Fibroblast of the aortic adventitia (primary cell): ENCODE measurements at places on chromosomes 16 and 17. TPM values are rescaled to one million over a fixed set of nuclear protein-coding genes. Genes with fewer than 3 reads are reported as not detected.

- no peak for DNase-seq
Measured at GRCh38 chr17:35213412-35213940, 19.3 kb upstream of the SLC35G3 start.

- DNase-seq = no peak
Measured at GRCh38 chr16:60214311-60214710, 1480.2 kb upstream of the GOT2 start.

- DNase-seq = no peak
Measured at GRCh38 chr17:82029990-82030469, 1.4 kb upstream of the RAC3 start.

- DNase-seq = no peak
Measured at GRCh38 chr16:26733710-26734109, 333.0 kb upstream of the C16orf82 start.

DNA sequence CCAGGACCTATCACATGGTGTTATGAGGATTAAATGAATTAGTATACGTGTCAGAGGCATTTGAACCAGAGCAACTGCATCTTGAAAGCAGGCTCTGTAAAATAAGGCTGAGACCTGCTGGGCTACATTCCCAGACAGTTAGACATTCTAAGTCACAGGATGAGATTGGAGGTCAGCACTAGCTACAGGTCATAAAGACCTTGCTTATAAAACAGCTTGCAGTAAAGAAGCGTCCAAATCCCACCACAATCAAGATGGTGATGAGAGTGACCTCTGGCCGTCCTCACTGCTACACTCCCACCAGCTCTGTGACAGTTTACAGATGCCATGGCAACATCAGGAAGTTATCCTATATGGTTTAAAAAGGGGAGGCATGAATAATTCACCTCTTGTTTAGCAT is 71.8 kb downstream of the IRF8 start:
- no peak for DNase-seq

DNA sequence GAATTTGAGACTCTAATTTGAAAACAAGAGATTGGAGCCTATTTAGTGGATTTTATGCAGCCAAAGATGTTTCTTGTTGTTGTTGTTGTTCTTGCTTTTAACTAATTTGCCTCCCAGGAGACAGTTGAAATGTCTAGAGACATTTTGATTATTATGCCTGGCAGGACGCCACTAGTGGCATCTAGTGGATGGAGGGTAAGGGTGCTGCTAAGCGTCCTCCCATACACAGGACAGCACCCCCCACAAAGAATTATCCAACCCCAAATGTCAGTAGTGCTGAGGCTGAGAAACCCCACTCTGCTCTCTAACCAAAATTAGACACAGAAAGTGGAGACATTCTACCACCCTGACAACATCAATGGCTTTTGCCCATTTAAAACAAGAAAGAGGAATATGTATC is 15.4 kb upstream of the HSBP1 start:
- DNase-seq = no peak

The CFAP52 gene
- total RNA-seq = 0.18 and 2.7 TPM in 2 replicates

The UTS2R gene
- not detected in 2 replicates for total RNA-seq
